ENCODE measurements at places on chromosomes 5 and 9.

DNA sequence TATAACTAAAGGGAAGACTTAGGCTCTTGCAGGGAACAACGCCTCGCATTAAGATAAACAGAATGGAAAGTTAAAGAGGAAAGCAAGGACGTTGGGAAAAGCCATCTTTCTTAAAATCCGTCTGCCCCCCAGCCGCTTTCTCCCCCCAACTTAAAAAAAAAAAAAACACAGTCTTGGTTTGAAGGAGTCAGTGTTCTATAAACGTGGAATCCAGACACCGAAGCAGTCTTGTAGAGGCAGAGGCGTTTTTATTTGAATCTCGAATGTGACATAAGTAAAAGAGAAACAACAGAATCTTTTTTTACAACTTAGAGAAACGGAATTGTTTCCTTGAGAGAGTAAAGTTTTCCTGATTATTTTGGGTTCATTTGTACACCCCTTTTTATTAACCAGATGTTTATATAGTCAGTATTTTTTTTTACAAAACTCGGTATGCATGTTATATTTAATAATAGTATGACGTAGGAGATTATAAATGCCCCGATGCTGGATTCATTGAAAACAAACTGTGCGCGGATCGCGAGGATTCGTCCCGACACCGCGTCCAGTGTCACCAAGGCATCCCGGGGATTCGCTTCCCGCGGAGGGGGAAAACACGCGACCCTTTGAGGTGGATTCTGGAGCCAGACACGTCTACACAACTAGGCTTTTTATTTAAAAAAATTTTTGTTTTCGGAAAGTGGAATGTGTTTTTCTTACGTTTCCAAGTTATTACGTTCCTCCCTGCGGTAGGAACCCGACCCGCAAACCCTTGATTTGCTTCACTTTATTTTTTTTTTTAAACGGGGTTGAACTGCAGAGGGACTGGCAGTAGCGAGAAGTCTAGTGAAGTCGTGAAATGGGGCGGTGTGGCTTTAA, 6.7 kb downstream of the PTCH1 start:
- DNase-seq = no peak

- DNase-seq = peak; percentile 64
Measured at GRCh38 chr5:172958331-172959046, 735 bp upstream of the RPL26L1 start.

- no peak for DNase-seq
Measured at GRCh38 chr5:128765448-128766061, 199.7 kb upstream of the SLC27A6 start.

DNA sequence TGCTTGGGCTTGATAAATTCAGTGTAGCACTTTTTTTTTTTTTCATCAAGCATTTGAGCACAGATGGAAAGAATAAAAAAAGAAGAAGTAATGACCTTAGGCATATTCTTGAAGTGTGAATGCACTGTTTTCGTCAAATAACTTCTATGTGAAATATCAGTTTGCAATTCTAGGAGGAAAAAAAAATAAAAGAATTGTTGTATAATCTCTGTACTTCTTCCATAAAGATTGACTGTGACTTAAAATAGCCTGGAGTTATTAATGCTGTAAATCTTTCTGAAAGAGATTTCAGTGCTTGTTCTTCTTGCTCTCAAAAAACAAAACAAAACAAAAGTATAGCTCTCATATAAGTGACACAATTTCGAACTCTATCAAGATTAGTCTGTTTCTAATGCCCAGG, 536.9 kb upstream of the ZNF608 start:
- no peak for DNase-seq

- DNase-seq = no peak
Measured at GRCh38 chr5:135030956-135031812, 2.8 kb downstream of the PITX1 start.

GRCh38 chr5:80318212-80318611, 1.6 kb upstream of the SPZ1 start:
- DNase-seq = no peak

DNA sequence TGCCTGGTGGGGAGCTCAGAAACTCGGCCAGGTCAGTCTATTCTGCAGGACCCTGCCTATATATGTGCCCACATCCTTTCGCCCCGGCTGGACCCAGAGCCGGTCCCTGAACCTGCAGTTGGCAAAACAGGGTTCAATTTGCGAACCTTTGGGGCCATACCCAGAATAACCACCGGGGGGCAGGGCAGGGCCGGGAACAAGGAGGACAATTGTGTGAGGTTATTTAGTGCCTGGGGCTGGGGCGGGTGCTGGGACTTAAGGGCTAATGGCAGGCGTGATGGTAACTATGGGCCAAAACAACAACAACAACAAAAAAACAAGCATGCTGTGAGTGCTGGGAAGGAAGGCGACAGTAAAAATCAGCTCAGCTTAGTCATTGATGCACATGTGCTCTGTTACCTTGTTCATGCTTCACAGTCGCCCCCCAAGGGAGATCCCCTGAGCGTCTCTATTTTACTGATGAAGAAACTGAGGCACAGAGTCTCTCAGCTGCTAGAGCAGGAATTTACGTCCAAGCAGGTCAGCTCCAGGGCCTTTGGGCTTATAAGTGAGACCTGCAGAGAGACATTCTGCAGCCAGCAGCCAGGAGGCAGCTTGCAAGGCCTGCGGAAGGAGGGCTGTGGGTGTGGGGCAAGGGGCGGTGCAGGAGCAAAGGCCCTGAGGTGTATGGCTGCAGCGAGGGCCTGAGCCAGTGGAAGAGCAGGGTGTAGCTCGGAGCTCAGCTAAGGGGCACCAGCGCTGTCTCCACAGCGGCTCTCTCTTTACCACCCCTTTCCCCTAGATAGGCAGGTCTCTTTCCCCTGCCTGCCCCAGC, 106.0 kb downstream of the PHF2 start:
- peak; percentile 73 for DNase-seq

DNA sequence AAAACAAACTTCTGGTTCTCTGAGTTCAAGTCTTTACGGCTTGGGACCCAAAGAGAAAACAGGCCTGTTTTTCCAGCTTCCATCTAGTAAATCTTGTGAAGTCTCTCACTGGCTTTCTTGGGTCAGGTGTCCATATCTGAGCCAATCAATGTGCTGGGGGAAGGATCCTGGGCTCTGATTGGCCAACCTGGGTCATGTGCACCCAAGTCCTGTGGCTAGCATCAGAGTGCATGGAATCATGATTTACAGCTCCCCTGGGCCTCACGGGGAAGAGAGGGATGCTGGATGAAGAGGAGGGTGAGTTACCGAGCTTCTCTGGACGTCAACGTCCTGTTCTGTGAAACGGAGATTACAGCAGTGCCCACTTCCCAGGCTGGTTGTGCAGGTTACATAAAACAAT, 19.4 kb downstream of the CXCL14 start:
- no peak for DNase-seq

- no peak for DNase-seq
Measured at GRCh38 chr5:67146574-67146973, 50.0 kb downstream of the CD180 start.

DNA sequence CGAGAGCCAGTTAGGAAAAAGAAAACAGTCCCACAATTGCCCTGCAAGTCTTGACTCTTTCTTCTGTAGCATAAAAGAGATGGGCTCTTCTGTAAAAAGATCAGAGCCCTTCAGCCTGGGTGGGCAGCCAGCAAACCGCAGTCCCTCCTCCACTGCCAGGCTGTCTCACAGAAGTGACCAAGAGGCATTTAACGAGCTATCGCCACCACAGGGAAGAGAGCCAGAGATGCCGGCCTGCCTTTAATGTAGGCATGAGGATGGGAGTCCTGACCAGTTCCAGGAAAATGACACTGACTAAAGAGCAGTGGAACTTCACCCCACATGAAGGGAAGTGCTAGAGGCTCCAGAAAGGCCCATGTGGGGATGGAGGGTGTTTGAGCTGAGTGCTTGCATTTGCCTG, 264.6 kb downstream of the NDUFS4 start:
- no peak for DNase-seq

- no peak for DNase-seq
Measured at GRCh38 chr5:133962801-133963476, 5.5 kb downstream of the C5orf15 start.

DNA sequence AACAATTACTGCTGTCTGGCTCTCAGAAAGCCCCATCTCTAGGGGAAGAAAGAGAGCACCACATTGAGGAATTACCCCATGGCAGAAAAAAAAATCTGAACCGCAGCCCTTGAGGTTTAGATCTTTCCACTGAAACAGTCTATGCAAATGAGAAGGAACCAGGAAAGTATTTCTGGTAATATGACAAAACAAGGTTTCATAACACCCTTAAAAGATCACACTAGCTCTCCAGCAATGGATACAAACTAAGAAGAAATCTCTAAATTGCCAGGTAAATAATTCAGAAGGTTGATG, 427.1 kb downstream of the PRELID2 start:
- no peak for DNase-seq

- no peak for DNase-seq
Measured at GRCh38 chr9:89177012-89177943, 1.3 kb downstream of the SHC3 start.

GRCh38 chr9:133571896-133572595, 37.1 kb downstream of the FAM163B start:
- no peak for DNase-seq

DNA sequence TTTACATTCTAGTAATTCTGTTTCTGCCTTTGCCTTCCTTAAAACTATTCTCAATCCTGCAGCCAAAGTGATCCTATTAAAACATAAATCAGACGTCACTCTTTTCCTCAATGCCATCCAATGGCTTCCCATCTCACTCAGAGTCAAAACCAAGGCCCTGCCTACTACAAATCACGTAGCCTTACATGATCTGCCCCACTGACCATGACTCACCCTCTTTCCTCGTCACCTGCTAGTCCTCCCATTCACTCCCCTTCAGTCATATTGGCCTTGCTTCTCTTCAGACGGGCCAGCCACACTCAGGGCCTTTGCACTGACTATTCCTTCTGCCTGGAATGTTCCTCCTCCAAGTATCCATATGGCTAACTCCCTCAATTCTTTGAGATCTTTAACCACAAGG, 39.0 kb upstream of the DMXL1 start:
- no peak for DNase-seq

- no peak for DNase-seq
Measured at GRCh38 chr9:97525451-97525850, 24.0 kb downstream of the TMOD1 start.

- no peak for DNase-seq
Measured at GRCh38 chr5:173271419-173271818, 36.4 kb upstream of the NKX2-5 start.

DNA sequence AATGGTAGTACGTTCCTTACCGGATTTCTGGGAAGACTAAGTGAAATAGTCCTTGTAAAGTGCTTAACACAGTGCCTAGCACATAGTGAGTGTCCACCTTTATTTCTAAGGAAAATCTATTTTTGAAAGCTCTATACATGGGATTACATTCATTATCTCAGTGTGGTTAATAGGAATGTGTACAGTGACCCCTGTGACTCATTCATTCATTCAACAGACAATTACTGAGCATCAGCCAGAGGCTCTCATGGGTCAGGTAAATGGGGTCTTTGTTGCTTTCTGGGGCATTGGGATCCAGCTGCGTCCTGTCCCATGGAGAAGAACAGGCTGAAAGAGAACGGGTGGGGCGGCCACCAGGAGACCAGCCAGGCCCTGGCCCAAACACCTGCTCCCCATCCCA, 226.2 kb upstream of the TBC1D2 start:
- DNase-seq = no peak

DNA sequence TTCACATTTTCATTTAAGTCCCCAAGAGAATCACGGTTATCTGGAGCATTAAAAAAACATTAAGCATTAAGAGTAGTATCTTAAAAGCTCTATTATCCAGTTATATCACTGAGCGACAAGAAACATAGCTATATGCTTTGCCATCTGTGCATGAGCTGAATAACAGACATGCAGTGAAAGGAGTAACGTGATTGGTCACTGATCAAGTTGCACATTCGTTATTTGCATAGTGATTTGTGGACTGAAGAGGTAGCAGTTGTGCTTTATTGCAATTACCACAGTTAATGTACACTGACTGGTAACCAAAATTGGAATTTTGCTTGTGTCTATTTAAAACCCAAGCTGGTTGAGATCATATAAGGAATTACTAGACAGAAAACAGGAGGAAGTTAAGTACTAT, 107.4 kb downstream of the MCTP1 start:
- no peak for DNase-seq

DNA sequence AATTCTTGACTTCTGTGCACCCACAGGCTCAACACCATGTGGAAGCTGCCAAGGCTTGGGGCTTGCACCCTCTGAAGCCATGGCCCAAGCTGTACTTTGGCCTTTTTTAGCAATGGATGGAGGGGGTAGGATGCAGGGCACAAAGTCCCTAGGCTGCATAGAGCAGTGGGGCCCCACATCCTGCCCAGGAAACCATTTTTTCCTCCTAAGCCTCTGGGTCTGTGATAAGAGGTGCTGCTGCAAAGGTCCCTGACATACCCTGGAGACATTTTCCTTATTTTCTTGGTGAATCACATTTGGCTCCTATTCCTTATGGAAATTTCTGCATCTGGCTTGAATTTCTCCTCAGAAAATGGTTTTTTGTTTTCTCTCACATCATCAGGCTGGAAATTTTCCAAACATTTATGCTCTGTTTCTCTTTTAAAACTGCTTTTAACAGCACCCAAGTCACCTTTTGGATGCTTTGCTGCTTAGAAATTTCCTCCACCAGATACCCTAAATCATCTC, 482.7 kb upstream of the TLE4 start:
- no peak for DNase-seq

DNA sequence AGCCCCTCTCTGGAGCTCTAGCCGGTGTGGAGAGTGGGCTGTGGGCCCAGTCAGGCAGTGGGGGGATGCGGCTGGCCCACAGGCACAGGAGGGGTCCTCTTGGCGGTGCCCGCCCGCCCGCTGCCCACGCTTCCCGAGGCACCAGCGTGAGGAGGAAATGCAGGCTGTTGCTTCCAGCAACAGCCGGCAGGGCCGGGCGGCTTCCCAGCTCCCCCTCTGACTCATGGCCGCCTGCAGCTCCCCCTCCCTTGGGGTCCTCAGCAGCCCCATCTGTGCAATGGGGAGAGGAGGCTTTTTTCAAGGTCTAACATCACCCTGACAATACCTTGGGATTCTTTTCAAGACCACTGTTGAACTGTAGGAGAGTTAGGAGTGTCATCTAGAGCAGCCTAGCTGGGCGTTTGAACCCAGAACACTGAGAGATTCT, 10.4 kb downstream of the CXXC5 start:
- no peak for DNase-seq

DNA sequence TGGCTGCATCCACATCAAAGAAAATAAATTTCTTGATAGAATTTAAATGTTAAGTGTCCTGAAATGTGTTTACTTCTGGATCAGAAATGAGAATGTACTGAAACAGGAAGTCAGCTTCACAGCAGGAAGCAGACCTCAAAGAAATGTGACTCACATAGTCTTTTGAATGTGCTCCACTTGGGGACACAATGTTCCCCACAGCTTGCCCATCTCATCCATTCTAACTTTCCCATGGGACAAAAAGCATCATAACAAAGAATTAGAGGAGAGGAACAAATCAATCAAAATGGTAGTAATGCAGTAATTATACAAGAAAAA, 85.7 kb downstream of the GRAMD2B start:
- DNase-seq = peak; percentile 18

GRCh38 chr5:172722327-172722815, 48.6 kb downstream of the DUSP1 start:
- no peak for DNase-seq

- no peak for DNase-seq
Measured at GRCh38 chr9:269081-269711, 54.5 kb downstream of the DOCK8 start.

Measured in activated CD4-positive, alpha-beta T cell treated with anti-CD3 and anti-CD28 coated beads, Interleukin-2, amount 10 ng/mL, durations not matched to agents 7 days and 5 days (primary cell).